ENCODE measurements at places on chromosomes 7 and 10.

- DNase-seq = no peak
These were observed at the start of gene CALHM3 for GRCh38 chr10:103479135-103479534. Gene CALHM3 (minus strand): TSS chr10:103479240. CDS start chr10:103479032, 208 bp downstream.

GRCh38 chr7:139768249-139768824 is 9.5 kb downstream of the HIPK2 start:
- no peak for DNase-seq

- no peak for DNase-seq
These were observed 57.8 kb upstream of the CTBP2 start for GRCh38 chr10:125217990-125218675.

DNA sequence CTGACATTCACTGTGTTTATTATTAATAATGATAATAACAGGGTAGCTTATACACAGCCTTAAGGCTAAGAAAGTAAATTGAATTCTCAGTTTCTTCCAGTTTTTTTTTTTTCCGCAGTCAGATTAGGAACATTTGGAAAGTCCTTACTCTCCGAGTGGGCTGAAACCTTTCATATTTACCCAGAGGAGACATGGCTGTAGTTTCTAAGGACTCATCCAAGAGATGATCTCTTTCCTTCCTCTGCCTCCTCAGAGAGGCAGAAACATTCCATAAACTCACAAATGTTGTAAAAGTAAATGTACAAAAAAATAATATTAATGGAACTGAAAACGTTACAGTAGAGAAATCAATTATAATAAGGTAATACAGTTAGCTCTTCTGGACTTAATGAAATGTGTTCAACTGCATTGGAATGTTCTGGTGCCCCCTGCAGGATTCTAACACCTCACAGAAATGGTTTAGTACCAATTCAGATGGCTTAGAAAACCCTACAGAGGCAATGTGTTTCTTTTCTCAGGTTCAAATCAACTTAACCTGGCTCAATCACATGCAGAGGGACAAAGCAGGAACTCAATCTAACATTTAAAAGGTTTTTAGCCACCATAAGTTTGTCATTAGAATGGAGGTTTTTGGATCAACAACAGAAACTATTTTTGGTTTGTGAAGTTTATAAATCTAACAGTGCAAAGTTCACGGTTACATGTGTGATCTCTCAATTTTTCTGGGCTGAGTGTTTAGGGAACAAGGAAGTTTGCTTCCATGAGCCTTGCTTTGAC is 71.7 kb downstream of the ICA1 start:
- no peak for DNase-seq

GRCh38 chr7:100372694-100373093 is 593 bp upstream of the PILRA start:
- DNase-seq = no peak

DNA sequence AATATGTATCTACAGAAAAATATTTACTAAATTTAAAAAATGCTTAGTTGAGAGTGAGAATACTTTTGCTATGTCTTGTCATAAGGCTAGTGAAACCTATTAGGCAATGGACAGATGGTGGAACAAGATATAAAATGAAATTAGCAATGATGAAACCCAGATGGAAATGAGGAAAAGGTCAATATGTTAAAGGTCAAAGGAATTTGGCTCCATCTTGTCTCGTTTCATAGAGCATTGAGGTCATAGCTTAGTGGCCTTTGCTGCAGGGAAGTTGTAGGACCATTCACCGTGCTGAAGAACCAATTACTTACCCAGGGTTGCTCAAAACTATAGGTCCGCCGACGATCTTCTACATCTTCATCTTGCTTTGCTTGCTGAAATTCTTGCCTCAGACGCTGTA is 683.9 kb downstream of the PARD3 start:
- DNase-seq = no peak

DNA sequence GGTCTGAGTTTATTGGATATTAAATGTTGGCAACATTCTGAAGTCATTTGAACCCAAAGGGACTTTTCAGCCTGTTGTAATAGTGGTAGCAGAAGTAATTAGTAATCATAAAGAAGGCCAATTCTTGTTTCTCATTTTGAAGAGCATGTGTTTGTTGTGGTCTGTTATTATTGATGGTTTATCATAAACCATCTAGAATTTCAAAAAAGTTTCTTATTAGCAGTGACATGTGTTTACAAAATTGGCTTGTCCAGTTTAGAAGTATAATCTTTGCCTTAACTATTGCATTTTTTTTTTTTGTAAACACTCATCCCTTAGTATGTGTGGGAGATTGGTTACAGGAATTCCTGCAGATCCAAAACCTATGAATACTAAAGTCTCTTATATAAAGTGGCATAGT is 177.8 kb downstream of the BBS9 start:
- no peak for DNase-seq

- no peak for DNase-seq
These were observed 319.5 kb downstream of the PLXNA4 start for GRCh38 chr7:132256721-132257212.

DNA sequence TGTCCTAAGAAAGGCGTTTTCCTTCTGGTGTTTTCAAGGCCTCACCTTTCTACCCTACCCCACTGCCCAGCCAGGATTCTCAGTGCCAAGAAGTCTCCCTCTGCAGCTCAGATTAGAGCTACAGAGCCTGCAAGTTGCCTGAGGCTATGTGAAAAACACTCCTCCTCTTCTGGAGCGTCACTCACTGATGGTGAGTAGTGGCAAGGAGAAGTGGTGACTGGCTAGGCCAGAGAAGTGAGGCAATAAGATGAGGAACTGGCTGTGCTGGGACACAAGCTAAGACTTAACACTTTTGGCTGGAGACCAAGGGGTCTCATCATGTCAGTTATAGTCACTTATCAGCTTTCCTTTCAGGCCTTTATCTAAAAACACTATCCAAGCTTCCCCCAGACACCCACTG is 86.7 kb upstream of the PRKAR2B start:
- no peak for DNase-seq

DNA sequence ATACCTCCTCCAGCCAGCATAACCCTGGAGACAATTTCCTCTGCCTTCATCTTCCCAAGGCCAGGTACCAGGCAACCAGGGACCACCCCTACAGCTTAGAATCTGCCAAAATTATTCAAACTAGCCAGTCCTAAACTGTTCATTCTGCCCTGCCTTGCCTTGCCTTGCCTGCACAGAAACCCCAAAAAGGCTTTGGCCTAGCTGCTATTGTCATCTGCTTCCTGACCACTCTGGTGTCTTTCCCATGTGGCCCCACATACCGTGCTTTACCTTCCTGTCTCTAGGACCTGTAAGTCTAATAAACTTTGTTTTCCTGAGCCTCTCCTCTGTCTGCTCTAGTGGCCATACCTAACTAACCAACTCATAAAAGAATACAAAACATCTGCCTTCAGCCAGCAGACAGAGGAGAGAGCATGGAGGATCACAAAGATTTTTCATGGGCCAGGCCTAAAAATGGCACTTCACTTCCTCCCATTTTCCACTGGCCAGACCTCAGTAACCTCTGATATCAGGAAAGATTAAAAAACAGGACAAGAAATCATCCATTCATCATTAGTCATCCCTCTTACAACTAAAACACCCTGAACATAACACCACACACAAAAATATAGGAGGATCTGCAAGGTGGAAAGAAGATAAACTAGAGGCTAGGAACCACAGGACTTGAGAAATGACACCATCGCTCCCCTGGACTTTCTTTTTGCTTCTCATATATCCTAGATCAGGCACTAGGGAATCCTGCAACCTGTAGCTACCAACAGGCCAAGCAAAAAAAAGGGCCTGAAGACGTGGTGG is 51.5 kb downstream of the IMMP2L start:
- DNase-seq = no peak

DNA sequence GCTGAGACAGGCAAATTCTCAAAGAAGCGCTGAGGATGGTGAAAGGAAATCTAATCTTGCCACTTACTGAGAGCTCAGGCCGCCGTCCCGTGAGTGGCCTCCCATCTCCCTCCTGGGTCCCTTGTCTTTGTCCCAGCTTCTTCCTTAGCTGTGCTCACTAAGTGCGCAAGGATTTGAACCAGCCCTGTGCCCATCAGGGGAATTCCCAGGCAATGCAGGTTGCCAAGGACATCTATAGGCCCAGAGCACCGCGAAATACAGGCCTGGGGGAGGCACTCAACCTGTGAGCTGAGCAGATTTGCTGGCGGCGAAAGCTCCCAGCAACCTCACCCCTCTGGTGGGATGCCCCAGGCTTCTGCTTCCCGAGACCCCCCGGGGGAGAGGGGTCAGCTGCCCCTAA is 64.8 kb downstream of the OAT start:
- DNase-seq = no peak

DNA sequence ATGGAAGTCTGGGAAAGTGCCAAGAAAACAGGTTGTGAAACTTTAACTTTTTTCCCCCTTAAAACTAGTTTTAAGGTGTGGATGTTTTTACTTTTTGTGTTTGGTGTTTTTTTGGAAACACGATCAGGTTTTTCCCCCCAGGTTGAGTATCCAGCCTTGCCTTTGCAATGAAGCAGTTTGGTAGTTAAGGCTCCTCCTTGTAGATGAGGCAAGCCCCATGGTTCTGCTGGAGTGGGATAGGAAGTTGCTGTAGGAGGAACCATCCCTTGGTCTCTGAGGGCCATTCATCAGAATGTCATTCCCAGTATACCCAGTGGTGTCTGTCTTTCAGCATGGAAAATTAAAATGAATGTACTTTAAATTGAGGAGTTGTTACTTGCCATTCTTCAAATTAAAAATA is 2.7 kb downstream of the CUL1 start:
- DNase-seq = no peak

DNA sequence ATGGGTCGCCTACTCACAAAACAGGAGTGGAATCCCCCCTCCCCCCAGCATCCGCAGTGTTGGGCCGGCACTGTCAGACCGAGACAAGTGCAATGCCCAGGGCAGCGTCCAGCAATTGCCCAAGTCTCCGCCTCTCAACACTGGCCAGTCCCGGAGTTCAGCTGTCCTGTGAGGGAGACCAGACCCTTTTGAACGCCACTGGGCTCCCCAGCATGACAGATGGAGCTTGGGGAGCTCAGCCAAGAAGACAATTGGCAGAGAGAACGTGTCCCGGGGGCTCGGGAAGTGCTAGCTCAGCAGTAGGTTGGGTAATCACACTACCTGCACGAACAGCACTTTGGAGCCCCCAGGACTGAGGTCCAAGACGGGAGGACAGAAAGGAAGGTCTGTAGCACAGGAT is 4.7 kb downstream of the COPS6 start:
- no peak for DNase-seq
